Naive thymus-derived CD4-positive, alpha-beta T cell (primary cell): ENCODE measurements at places on chromosomes 7 and 10. TPM values are rescaled to one million over a fixed set of nuclear protein-coding genes. Genes with fewer than 3 reads are reported as not detected.

SHOC2 gene
- 70.7 TPM for total RNA-seq

TBC1D12 gene
- 0.60 TPM for total RNA-seq

DGKI gene
- 0.74 and 1.3 TPM in 2 replicates for total RNA-seq

CYREN gene
- 32.0 and 33.5 TPM in 2 replicates for total RNA-seq

CPA4 gene
- total RNA-seq = not detected

PNLIPRP1 gene
- total RNA-seq = not detected

NXPH1 gene
- total RNA-seq = not detected

TLX1 gene
- not detected for total RNA-seq

MSS51 gene
- total RNA-seq = 3.5 and 3.7 TPM in 2 replicates

ACSL5 gene
- 30.3 TPM for total RNA-seq

PANK1 gene
- total RNA-seq = 0.49 TPM

SEMA3E gene
- not detected for total RNA-seq

LOXL4 gene
- not detected for total RNA-seq

PILRA gene
- total RNA-seq = 13.4 TPM

CYP3A5 gene
- total RNA-seq = not detected in 2 replicates

CCDC7 gene
- 98.7 TPM for total RNA-seq
